ENCODE measurements at places on chromosomes 6 and 20.
A peak's percentile ranks its signal among the peaks of the same experiment; 100 is the strongest.

GRCh38 chr6:119361209-119361608 lies 11.6 kb upstream of the MAN1A1 start:
- no peak for DNase-seq

GRCh38 chr6:139343052-139343750 lies 31.2 kb downstream of the CITED2 start:
- DNase-seq, result no peak

DNA sequence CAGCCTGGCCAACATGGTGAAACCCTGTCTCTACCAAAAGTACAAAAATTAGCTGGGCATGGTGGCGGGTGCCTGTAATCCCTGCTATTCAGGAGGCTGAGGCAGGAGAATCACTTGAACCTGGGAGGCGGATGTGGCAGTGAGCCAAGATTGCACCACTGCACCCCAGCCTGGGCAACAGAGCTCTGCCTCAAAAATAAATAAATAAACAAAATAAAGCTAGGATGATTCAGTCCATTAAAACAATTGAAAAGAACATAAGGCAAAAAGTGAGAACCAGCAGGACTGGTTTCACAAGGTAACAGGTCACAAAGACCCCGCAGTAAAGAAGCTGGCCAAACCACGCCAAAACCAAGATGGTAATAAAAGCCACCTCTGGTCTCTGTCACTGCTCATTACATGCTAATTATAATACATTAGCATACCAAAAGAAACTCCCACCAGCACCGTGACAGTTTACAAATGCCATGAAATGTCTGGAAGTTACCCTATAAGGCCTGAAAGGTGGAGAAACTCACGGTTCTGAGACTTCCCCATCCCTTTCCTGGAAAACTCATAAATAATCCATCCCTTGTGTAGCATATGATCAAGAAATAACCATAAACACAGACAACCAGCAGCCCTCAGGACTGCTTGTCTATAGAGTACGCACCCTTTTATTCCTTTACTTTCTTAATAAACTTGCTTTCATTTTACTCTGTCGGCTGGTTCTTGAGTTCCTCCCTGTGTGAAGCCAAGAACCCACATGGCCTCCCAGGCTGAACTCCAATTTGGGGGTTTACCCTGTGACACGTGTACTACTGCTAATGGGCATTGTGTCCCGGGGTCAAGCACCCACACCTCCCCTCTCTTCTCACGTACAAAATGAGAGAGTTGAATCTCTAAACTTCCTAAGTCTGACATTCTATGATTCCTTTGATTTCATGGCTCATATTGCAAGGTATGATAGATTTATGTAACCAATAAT lies 10.2 kb downstream of the LAMA4 start:
- no peak for DNase-seq

- DNase-seq, result no peak
These were observed 15.3 kb downstream of the TRAF3IP2 start for GRCh38 chr6:111590209-111590980.

DNA sequence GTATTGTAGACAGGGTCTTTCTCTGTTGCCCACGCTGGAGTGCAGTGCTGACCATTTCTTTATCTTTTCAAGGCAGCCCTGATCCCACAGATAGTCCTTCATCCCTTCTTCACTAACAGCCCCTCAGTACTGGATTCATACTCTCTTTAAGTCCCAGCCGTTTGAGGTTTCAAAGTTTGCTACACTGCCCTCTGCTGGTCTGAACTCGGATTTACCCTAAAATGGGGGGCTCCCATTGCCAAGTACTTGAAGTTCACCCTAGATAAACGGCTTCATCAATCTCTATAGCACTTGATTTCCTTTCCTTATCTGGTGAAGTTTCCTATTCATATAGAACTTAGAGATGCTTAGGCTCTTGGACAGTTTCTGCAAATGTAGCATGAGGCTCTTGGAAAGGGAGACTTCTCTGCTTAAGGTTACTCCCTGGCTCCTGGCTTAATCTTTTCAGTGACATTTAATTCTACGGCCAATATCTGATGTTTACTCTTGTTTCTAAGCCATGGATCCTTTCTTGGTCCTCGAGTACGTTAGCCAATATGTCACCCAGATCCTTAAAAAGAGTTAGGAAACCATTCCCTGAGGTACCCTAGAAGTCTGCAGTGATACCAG lies 21.4 kb upstream of the PREP start:
- peak; percentile 17 for DNase-seq

- DNase-seq, result peak; percentile 79
These were observed 951.6 kb downstream of the TFAP2A start for GRCh38 chr6:9463311-9463710.

- DNase-seq, result peak; percentile 55
These were observed 101.5 kb upstream of the ISM1 start for GRCh38 chr20:13119583-13119982.

DNA sequence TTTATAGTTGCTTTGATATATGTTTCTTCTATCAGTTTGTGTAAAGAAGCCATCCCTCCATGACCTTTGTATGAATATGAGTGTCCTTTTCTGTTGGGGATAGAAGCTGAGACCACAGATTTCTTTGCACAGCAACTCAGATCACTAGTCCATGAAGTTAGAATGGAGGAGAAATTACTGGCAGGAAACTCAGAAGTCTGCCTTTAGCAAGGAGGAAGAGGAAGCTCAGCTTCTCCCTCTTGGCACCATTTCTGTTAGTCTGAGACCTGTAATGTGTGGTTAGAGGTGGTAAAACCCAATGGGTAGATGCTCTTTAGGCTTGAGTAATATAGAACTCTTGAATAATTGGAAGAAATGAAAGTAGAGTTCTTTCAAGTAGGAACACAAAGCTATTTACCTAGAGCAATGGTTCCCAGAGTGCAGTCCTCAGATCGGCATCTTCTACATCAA lies 995.3 kb upstream of the FLRT3 start:
- no peak for DNase-seq

GRCh38 chr20:58223358-58223941 lies 5.0 kb downstream of the ANKRD60 start:
- DNase-seq, result no peak

DNA sequence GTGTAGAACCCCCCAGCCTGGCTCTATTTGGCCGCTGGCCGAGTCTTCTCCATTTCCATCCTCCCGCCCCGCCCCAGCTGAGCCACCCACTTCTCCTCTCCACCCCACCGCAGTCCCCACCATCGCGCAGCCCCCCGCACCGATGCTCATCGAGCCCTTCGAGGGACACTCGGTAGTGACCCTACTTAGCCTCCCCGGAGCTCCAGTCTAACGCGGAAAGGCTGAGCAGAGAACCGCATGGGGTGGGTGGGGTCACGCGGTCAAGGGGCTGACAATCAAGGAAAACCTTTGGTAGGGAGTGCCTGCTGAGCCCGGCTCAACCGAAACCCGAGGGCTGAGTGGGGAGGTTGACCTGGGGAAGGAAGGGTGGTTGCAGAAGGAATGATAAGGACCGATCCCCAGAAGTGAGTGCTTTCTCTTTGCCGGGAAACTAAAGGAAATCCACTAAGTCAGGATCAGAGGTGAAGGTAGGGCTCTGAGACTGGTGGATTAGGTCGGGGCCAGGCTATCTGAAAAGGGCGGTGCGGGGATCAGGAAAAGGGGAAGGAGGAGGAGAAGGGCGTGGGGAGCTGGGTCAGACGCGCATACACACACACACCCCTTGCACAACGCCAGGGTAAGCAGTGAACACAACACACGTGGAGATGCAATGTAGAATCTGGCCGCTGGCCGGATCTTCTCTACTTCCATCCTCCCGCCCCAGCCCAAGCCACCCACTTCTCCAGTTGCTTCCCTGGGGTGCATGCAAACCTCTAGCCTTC lies 49.8 kb downstream of the CPXM1 start:
- no peak for DNase-seq

DNA sequence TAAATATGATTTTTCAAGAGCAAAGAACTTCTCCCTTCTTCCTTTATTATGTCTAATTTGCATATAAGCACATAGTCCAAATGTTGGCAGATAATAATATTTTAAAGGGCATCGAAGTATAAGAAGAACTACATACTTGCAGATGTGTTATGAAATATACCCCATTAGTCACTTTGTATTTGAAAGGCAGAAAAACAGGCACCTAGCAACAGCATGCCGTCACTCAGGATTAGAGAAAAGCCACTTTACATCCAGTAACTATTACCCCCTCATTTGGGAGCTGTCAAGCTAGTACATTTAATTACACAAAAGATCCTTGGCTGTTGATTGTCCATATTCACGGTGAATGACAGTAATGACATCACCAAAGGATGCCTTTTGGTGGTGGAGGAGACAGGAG lies 99.3 kb upstream of the ARMC2 start:
- DNase-seq, result no peak

DNA sequence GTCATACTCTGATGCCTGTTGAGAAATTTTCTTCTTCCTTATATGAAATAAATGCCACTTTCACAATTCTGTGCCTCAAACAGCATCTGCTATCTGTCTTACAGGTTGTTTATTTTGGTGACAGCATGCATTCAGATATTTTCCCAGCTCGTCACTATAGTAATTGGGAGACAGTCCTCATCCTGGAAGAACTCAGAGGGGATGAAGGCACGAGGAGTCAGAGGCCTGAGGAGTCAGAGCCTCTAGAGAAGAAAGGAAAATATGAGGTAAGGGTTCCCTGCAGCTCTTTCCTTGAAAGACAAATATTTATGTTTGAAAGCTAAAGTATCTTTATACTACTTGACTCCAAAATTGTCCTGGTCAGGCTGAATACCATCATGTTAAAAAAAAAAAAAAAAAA lies 15.8 kb downstream of the TSPYL4 start:
- DNase-seq, result no peak

GRCh38 chr20:2385026-2385425 lies 4.3 kb downstream of the TGM6 start:
- DNase-seq, result no peak

DNA sequence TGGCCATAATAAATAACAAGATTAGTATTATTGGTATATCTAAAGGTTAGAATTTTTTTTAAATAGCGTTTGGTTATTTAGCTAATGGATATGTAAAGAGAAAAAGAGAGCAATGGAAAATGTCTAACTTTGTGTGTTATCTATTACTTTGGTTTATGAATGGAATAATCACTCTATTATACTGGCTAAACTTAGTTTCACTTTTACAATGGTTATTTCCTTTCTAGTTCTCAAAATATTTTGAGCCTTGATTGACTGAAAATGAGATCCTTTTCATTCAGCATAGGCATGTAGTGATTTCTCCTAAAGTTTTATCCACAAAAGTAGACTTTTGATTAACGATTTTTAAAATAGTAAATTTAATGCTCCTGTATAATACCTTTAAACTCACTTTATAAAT lies 51.6 kb upstream of the MLIP start:
- no peak for DNase-seq

DNA sequence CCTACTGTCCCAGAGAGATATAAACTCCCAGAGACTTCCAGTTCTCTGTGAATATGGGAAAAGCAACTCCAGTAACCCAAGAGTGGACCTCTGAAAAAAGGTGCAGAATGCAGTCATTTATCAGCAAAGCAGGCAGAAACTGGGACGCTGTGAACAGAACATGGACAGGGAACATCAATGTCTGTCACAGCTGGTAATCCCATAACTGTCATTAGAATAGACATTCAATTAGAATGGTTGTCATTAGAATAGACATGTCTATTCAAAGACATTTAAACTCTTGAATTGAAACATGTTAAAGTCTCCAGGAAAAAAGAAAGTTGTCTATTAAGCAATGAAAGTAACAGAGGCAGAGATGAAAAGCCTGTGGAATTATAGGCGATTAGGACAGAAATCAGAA lies 302.1 kb downstream of the BTBD3 start:
- DNase-seq, result no peak

GRCh38 chr20:38091441-38092216 lies 58.1 kb downstream of the RPRD1B start:
- DNase-seq, result no peak

- no peak for DNase-seq
These were observed 466.3 kb upstream of the PLCB4 start for GRCh38 chr20:8602389-8603116.
